ENCODE measurements at places on chromosomes 2 and 18. TPM values are rescaled to one million over a fixed set of nuclear protein-coding genes. Genes with fewer than 3 reads are reported as not detected.

AGXT gene
- total RNA-seq = not detected

SPP2 gene
- total RNA-seq = not detected

PDCD1 gene
- not detected for total RNA-seq

CCDC68 gene
- 1.3 TPM for total RNA-seq
